ENCODE measurements at places on chromosomes 6 and 20. TPM values are rescaled to one million over a fixed set of nuclear protein-coding genes. Genes with fewer than 3 reads are reported as not detected.

DNA sequence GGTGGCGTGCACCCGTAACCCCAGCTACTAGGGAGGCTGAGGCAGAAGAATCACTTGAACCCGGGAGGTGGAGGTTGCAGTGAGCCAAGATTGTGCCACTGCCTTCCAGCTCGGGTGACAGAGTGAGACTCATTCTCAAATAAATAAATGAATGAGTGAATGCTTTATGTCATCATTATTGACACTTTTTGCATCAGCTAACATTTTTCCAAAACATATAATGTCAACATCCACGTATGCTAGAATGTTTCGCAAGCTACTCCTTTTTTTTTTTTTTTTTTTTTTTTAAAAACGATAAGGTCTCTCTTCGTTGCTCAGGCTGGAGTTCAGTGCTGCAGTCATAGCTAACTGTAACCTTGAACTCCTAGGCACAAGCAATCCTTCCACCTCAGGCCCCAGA, 72.2 kb downstream of the SENP6 start:
- H3K4me1 ChIP-seq: no peaks in the 10 kb centered on the region
- no peaks in the 10 kb centered on the region for H3K36me3 ChIP-seq
- H3K27ac ChIP-seq: no peak overlapping the region
- no peak overlapping the region for H3K4me3 ChIP-seq
- no peak for DNase-seq
- H3K27me3 ChIP-seq: no peaks in the 10 kb centered on the region

DNA sequence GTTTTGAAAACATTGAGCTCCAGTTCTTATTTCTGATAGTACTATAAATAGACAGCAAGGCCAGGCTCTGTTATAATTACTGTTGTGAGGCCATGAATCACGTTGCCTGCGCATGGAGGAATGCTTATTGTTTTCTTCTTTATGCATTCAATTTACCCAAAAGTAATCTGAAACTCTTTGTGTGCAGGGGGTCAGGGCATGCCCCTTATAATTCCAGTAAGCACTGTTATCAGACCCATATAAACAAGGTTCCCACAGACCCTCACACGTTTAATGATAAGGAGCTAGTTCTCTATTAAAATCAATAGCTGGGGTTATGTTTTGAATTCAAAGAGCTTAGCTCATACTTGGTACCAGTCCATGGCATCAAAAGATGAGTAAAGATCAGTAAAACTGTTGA, 174.8 kb upstream of the ARG1 start:
- H3K27ac ChIP-seq: no peak overlapping the region
- H3K4me3 ChIP-seq: no peak overlapping the region

- no peak for DNase-seq
- H3K4me1 ChIP-seq: no peaks in the 10 kb centered on the region
- no peaks in the 10 kb centered on the region for H3K36me3 ChIP-seq
- no peak overlapping the region for H3K27ac ChIP-seq
Measured at GRCh38 chr6:33950472-33950881, 146.7 kb upstream of the MLN start.

DNA sequence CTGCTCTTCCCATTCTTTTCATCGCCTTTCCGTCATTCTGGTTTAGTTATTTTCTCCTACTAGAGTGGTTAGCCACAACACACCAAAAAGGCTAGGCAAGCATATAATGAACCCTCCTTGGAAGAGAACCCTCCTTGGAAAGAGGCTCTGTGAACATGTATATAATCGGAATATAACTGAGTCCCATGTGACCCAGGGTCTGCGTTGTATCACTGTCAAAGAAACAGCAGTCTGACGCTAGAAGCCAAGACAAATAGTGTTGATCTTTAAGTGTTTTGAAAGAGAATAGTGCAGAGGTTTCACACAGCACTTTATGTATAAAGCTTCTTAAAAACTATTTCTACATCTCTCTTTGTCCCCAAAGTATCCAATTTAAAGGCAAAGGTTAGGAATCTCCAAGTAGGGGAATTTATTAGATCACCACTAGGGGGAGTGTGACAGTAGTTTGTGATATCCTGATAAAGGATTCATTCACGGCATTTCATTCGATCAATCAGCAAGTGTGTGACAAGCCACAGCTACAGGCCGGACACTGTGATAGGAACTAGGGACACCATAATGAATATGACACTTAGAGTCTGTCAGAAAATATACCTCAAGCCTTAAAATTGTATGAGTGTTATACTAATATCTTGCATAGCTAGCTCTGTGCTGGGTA, 395.3 kb downstream of the CD109 start:
- H3K4me1 ChIP-seq: no peaks in the 10 kb centered on the region
- DNase-seq: no peak
- H3K27ac ChIP-seq: no peak overlapping the region
- no peaks in the 10 kb centered on the region for H3K27me3 ChIP-seq
- no peaks in the 10 kb centered on the region for H3K36me3 ChIP-seq
- no peak overlapping the region for H3K4me3 ChIP-seq

DNA sequence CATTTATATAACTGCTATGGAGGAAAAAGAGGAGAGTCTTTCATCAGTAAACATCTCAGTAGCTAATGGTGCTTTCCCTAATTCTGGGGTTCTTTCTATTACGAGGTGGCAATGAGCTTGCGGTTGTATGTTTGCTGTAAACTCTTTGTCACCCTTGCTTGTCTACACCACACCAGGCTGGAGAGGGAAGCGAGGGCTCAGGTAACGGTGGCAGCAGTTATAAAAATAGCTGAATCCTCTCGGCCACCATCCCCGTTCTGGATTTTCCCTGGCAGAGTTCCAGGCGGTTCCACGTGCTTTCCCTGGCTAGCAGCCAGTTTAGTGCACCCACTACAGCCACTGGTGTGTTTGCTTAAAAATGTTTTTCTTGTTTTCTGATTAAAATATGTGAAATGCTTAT, 39.0 kb downstream of the MAS1 start:
- DNase-seq: no peak

- H3K4me3 ChIP-seq: no peak overlapping the region
- no peaks in the 10 kb centered on the region for H3K4me1 ChIP-seq
- no peak for DNase-seq
- peaks cover 5% of the 10 kb centered on the region for H3K36me3 ChIP-seq
- H3K27me3 ChIP-seq: no peaks in the 10 kb centered on the region
Measured at GRCh38 chr6:39897698-39898097, 36.6 kb downstream of the MOCS1 start.

- no peaks in the 10 kb centered on the region for H3K4me1 ChIP-seq
- H3K27ac ChIP-seq: no peak overlapping the region
- DNase-seq: no peak
Measured at GRCh38 chr6:15349379-15349778, 103.5 kb downstream of the JARID2 start.

GRCh38 chr6:161434350-161434749, 160.5 kb upstream of the AGPAT4 start:
- peak overlapping the region; percentile 54 for H3K27ac ChIP-seq
- DNase-seq: no peak
- no peaks in the 10 kb centered on the region for H3K27me3 ChIP-seq
- no peaks in the 10 kb centered on the region for H3K36me3 ChIP-seq
- peak overlapping the region; percentile 38 for H3K4me3 ChIP-seq
- no peaks in the 10 kb centered on the region for H3K4me1 ChIP-seq

The PLCB1 gene
- 2.4 TPM for polyA plus RNA-seq

The TOMM6 gene
- polyA plus RNA-seq: 213 TPM

The HLA-DPA1 gene
- 18.6 TPM for polyA plus RNA-seq

The ARHGAP40 gene
- not detected for polyA plus RNA-seq

The FAM120B gene
- 10.7 TPM for polyA plus RNA-seq
